ENCODE measurements at places on chromosomes 7 and 10.

DNA sequence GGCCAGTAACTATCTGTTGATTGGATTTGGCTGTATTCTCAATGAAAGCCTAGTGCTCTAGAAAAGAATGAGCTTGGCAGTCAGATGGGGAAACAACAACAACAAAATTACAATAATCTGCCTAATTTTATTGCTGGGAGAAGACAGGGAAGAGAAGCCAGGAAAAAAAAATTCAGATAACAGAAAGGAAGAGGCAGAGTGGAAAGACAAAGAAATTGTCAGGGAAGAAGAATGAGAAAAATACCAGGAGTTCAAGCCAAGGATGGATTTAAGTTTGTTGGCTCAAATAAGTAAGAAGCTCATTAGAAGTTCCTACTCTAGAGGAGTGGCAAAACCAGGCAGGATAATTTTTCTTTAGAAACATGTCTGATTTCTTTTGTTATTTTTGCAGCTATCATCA is 45.9 kb upstream of the PRKG1 start:
- no peak for DNase-seq

DNA sequence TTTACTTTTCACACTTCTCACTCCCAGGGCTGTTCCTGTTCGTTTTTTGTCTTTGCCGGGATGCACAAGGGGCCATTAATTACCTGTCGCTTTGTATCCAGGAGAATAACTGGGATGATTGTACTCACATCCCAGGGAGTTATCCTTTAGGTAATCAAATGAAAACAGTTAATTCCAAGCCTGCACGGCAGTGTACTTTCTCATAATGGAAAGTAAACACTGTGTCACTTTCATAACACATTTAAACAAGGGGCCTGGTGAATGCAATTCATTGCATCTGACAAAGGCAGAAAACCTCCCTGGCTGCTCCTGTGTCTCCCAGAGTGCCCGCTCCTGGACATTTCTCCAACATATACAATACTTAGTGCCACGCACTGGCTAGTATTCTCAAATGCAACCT is 138.7 kb upstream of the CELF2 start:
- DNase-seq, result no peak

DNA sequence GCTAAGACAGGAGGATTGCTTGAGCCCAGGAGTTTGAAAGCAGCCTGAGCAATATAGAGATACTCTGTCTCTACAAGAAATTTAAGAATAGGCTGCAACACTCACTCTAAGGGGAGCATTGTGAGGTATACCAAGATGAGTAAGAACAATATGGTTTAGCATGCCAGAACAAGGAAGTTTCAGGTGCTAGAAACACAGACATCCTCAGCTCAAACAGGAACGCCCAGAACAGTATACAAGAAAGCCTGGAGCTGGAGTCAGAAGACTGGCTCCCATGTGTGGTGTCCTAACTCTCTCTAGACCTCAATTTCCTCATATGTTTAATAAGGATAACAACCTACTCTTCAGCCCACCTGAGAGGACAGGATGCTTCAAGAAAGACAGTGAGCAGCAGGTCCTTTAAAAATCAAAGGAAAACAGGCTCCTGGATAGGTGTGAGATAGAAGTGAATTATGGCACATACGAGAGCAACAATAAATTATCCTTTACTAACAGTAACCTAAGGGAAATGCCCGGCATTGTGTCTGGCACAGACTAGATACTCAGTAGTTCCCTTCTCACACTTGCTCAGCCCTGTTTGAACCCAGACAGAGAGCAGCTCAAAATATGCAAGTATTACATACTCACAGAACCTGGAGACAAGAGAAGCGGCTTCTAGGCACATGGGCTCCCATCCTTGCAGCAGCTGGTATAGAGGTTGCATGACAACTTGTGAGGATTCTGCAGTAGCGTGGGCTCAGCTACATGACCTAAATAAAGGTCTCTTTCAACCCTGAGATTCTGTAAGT is 45.4 kb downstream of the KAT6B start:
- DNase-seq, result peak; percentile 44

DNA sequence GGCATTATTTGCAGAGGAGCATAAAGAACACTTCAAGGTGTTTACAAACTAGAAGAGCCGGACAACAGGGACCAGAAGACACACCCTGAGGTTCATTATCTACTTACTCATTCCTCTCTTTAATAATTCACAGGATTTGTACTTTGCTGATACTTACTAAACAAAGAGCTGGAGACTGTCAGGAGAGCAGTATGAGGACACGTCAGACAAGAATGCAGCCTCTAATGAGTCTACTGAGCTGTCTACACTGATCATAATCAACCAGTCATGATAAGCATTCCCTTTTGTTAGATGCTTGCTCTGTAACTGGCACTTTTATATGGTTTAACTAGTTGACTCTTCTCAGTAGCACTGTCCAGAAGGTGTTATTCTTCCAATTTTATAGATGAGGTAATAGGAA is 243.3 kb upstream of the CDC14C start:
- DNase-seq, result no peak

DNA sequence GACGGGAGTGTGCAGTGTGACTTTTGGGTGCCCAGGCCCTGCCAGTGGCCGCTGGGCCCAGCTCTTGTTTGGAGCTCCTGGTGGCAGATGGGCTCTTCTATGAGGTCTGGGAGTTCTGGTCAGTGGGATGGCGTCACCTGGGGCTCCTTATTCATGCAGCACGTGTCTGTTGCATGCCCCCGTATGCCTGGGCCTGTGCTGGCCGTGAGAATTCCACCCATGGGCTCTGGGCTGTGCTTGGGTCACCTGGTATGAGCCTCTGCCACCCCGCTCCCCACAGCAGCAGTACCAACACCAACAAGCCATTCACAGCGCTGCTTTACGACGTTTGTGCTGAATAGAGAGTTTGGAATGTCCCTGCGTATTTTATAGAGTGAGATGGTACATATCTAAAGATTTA is 27.1 kb downstream of the INPP5A start:
- DNase-seq, result no peak

- no peak for DNase-seq
Measured at GRCh38 chr10:43187213-43187612, 49.0 kb downstream of the CSGALNACT2 start.

DNA sequence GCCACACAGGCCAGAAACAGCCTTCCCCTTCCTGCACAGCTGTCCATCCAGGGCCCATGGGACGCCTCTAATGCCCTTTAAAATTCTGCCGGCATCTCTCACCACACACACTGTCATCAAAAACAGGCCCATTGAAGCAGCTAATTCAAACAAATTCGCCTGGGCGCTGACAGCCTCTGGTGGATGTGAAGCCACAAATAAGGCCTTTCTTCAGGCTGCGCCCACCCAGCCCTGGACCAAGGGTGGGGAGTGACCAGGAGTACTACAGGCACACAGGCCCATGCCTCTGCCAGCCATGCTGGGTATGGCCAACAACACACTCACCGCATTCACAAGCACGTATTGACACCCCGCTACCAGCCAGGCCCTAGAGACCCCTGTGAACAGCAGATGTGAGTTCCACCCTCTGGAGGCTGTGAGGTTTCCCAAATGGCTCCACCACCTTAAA is 54.6 kb downstream of the SLIT1 start:
- no peak for DNase-seq

DNA sequence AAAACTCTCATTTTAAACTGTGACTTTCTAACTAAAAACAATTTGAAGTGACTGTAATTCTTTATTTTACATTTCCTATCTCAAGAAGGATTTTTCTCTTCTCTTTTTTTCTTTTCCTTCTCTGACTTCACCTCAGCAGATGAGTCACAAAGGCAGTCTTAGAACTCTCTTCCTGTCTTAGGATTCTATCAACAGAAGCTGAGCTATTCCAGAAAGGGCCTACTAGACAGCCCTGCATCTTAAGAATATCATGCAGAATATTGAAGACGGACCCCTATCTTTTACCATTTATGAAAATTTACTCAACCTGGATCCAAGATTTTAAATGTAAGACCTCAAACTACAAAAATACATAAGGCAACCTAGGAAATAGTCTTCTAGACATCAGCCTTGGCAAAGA is 365.7 kb upstream of the SEMA3C start:
- DNase-seq, result no peak

DNA sequence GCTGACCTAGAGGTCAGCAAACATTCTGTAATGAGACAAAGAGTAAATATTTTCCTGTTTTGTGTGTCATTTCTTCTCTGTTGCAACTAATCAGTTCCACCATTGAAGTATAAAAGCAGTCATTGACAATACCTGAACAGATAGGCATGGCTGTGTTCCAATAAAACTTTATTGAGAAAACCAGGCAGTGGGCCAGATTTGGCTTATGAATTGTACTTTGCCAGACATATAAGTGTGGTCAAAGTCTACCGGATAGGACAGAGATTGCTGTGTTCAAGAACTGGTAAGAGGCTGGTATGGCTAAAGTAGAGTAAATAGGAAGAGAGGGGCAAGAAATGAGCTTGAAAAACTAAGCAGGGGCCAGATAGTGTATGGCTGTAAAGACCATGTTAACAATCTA is 38.3 kb upstream of the TAC1 start:
- no peak for DNase-seq

GRCh38 chr7:137574812-137575211 is 231.3 kb upstream of the PTN start:
- DNase-seq, result no peak

DNA sequence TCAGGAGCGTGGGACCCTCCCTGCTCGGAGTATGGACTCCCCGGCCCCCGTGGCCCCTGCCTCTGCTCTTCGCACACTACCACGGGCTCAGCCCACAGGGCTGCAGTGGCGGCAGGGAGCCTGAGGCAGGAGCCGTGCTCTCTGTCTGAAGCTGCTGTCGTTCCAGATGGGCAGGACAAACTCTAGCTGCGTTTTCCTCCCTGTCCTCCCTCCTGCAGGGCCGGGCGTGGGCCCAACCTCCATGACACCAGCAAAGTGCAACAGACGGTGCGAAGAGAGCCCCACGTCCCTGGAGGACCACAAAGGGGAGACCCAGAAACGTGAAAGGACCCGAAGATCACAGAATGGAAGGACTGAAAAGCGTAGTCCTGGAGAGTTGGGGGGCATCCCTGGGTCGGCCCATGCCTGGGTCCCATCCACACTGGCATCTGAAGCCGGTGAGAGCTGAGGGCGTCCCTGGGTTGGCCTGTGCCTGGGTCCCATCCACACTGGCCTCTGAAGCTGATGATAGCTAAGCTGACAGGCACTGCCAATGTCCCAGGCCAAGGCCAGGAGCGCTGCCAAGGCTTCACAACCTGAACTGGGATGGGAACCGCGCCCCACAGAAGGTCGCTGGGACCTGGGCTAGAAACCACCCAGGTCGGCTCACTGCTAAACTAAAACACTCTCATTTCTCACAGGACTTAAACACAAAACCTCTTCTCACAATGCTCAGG is 267.0 kb downstream of the MAD1L1 start:
- no peak for DNase-seq

DNA sequence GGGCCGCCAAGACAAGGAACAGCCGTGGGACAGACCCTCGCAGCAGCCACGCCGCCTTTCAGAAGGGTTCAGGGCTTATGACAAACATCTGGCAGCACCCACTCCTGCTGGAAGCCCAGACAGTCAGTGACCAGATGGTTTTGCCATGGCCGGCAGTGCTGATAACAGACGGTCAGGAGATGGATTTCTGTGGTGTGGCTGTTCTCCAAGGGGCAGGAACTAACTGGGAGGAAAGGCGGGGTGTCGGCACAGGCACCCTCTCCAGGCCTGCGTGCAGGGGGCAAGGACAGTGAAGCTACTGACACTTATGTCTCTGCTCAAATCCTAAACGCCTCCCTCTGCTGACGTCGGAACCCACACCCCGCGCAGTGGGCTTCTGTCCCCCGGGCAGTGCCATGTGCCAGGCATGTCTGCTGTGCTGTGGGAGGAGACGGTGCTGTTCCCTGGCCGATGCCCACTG is 416.1 kb downstream of the DNAJB6 start:
- no peak for DNase-seq

DNA sequence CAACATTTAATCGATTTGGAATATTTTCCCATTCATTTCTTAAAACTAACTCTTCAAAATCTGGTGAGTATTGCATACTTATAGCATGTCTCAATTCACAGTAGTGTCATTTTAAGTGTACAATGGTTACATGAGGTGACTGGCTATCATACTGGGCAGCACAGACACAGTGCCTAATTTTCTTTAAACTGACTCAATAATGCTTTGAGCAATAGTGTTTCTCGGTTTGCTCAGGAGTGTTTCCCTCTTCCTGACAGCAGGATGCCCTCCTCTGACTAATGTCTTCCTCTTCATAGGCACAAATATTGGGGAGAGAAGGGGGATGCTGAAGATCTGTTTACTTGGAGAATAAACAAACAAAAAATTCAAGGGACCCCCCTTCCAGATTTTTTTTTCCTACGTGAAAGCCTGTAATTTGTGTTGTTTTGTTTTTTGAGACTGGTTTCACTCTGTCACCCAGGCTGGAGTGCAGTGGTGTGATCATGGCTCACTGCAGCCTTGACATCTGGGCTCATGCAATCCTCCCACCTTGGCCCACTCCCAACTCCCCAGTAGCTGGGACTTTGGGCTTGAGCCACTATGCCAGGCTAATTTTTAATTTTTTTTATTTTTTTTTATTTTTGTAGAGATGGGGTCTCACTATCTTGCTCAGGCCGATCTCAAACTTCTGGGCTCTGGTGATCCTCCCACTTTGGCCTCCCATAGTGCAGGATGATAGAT is 2.2 kb downstream of the MRC1 start:
- no peak for DNase-seq

GRCh38 chr7:121078701-121079227 is 90.3 kb downstream of the CPED1 start:
- no peak for DNase-seq

Data from activated CD8-positive, alpha-beta memory T cell treated with anti-CD3 and anti-CD28 coated beads, Interleukin-2, amount 10 ng/mL, durations not matched to agents 7 days and 5 days (primary cell).